Hematopoietic multipotent progenitor cell treated with erythropoietin and hydrocortisone succinate and interleukin-3 and kit ligand, for 4 days (in vitro differentiated cells): ENCODE measurements at places on chromosomes 2 and 18.
A peak's percentile ranks its signal among the peaks of the same experiment; 100 is the strongest.

DNA sequence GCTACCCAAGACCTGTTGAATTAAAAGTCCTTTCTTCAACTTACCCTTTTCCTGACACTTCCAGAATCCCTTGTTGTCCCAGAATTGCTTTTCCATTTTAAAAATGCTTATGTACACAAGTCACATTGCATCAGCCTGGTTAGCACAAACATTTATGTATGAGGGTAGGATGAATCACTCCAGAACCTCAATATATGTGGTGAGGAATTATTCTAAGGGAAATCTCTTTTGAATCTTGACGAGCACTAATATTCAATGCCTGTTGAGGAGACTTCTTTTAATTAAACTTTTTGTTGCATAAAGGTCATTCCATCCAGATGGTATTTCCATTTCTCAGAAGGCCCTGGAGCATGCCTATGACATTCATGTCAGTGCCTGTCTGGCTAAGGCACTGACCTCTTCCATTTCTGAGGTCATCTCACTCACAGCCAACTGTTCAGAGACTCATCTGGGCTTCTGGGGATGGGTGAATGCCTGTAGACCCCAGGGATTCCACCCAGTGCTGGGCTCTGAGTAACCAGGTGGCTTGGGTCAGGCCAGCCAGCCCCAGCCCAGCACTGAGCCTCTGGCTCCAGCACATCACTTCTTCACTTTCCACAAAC lies 28.2 kb downstream of the ACMSD start:
- DNase-seq, result no peak

DNA sequence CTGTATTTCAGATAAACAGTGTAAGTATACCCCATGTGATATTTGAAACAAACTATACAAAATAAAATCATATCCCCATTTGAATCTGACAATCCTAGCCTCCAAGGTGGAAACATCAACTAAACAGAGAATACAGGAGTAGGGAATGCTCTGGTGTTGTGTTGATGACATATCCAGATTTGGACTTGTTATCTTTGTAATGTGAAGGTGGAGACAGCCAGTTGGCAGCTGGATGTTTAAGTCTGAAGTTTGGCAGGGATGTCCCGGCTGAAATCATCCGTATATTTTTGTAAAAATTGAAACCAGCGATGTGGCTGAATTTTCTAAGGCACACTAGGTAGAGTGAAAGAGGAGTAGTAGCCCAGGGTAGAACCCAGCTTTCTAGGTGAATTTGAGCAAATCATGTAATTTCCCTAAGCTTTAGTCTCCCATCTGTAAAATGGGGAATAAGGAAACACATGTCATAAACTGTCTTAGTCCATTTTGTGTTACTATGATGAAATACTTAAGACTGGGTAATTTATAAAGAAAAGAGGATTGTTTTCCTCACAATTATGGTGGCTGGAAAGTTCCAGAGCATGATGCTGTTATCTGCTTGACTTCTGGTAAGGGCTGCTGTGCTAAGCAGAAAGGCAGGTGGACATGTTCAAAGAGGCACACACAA lies 246.6 kb upstream of the APCDD1 start:
- no peak for DNase-seq

DNA sequence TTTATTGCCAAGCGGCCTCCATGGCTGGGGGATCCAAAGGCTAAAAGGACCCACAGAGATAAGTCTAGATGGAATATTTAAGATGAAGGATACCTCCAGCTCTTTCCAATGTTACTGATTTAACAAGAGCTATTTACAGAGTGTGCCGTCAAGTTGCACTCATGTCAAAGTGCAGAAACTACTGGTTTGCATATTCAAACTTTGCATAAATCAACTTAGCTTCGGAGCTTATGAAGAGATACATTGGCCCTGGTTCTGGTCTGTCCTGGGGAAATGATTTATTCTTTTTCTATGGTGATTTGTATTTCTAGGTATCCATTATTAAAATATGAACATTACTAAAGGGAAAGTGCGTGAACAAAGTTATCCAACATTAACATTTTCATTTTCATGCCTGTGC lies 14.4 kb upstream of the MYO5B start:
- DNase-seq, result no peak

DNA sequence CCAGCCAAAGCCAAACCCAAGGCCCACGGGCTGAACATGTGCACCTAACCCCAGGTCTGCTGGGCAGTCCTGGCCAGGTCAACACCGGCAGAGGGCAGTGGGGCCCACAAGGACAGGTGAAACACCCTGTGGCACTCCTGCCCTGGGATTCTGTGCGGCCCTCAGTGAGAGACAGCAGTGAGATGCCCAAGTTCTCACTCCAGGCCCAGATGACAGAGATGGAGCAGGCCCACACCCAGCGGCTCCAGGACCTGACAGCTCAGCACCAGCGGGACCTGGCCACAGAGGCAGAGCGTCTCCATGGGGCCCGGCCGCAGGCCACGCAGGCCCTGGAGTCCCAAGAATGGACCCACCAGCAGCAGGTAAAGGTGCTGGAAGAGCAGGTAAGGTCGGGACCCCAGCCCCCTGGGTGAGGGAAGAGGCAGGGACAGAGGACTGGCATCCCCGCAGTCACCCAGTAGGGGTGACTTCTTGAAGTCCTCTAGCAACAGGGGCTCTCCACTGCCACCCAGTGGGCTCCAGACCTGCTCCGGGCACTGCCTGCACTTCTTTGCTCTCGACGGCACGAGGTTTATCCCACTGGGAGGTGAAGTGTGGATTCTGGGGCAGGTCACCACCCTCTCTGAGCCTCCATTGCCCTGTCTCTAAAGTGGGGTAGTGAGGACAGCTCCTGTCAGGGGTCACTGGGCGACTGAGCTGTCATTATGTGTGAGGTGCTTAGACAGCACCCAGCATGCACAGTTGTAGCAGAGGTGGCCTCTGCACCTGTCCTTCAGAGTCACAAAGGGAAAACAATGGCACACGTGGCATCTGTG lies 8.8 kb upstream of the SNED1 start:
- DNase-seq, result peak; percentile 19
